ENCODE measurements at places on chromosomes 5 and 9.

DNA sequence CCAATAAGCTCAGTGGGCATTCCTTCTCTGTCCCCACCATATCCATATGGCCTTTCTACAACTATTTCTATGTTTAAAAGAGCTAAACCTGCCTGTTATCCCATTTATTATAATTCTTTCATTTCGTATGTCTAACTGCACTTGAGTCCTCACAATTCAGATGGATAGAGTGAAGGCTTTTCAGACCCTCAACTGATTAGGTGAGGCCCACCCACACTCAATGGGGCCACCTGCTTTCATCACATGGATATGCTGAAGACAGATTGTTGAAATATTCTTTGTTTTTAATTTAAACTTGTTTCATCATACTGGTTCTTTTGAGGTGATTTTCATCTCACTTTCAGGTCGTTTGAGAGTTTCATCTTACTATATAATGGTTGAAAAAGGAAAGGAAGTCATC is 5.7 kb upstream of the S1PR3 start:
- no peak for DNase-seq

DNA sequence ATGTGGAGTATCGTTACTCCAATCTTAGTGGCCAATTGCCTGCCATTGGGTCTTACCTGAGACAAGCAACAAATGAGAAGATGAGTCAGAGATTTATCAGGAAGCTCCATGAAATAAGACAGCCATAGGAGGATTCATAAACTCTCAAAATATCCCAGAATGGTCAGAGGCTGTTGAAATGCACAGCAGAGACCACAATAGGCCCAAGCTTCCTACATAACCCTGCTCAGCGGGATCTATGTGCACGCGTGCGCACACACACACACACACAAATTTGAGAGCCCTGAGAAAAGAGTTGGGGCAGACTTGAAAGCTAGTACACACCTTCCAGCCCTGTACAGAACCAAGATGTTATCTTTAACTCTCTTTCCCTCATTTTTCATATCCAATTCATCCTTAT is 9.8 kb downstream of the UIMC1 start:
- no peak for DNase-seq

GRCh38 chr5:108911055-108911454 is 163.4 kb downstream of the FER start:
- no peak for DNase-seq

GRCh38 chr9:99076483-99077171 is 28.3 kb upstream of the TGFBR1 start:
- DNase-seq: no peak

GRCh38 chr9:115133649-115134048 is 15.7 kb upstream of the TNC start:
- no peak for DNase-seq

GRCh38 chr5:143717400-143717799 is 94.6 kb upstream of the HMHB1 start:
- DNase-seq: no peak

DNA sequence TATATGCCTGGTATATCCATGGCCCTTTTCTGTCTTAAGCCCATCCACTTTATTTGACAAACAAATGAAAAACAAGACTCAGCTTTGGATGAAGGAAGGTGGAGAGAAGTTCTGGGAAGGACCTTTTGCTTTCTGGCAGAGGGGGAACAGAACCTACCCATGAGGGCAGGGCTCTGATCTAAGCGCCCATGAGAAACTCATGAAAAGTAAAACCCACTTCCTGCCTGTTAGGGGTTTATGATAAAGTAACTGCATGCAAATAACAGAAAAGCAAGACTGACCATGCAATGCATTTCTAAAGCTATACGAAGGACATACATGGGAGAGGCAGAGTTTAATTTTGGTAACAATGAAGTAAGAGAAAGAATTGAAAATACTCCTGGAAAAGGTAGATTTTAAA is 181.9 kb upstream of the ADRA1B start:
- no peak for DNase-seq

DNA sequence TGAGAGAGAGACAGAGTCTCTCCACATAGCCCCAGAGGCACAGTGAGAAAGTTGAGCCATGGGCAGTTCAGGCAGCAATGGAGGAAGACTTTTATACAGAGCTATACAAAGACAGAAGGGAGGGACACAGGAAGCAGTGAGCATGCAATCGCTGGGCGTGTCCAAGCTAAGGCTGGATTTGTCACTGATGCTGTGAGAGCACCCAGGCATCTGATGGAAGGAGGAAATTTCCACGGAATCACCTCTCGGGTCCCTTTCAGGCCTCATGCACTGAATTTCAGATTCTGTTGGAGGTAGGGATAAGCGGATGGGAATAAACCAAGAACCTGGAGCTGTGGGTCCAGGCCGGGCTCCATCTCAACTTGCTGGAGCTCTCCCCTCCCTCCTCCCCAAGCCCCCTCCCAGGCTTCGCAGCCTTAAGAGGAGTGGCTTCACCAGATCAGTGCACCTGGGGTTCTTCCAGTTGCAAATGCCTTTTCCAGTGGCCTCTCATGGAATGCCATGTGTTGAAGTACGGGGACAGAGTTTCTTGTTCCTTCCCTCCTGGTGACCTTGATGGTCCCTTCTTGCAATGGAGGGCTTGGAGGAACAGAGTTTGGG is 114.8 kb upstream of the ALDH1B1 start:
- no peak for DNase-seq

GRCh38 chr9:18350036-18350435 is 123.9 kb upstream of the ADAMTSL1 start:
- DNase-seq: no peak

GRCh38 chr5:115766608-115767007 is 49.9 kb downstream of the CDO1 start:
- no peak for DNase-seq

GRCh38 chr9:113737517-113738271 is 138.4 kb upstream of the ZNF618 start:
- DNase-seq: no peak

DNA sequence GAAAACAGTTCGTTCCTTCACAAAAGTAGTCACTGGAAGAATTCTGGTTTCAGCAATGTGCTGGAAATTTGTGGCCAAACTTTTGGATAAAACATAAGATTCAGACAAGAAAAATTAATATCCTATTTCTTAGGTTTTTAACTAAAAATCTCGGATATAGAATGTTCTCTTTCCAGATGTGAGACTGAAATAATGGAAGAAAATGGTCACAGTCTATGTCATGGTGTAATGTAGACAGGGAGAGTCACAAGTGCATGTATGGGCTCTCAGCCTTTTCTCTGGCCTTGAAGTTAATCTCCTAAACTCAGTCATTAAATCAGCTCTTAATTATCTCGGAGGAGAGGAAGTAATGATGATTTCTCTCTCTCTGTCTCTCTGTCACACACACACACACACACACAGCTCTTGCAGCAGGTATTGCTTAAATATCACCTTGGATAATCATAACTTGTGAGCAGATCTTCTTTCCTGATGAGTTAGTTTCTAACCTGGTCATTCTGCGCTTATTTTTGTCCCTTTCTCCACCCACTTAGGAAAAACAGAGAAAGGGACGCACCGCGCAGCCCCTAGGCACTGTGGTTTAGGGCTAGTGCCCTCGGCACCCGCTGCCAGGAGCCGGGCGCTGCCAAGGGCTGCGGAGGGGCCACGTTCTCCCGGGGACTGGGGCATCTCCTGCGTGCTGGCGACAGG is 672 bp upstream of the ITGA2 start:
- DNase-seq: no peak
